ENCODE measurements at places on chromosomes 11 and 22.

- no peak for DNase-seq
These were observed 1.5 kb downstream of the UPB1 start for GRCh38 chr22:24496661-24497060.

DNA sequence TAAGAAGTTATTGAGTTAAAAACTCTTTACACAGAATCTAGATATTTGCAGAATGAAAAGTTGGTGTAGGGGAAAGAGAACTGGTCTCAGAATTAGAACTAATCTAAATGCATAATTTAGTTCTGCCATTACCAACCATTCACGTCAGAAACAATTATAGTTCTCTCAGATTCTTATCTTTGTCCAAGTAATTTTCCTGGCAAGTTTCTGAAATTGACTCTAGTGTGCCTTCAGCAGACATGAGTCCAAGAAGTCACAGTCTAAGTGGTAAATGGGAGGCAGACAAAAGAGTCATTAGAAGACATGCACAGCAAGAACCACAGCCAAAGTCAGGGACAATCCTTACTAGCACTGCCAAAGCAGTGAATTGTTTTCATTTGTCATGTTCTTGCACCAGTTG, 1870.1 kb downstream of the LRRC4C start:
- DNase-seq = no peak

- DNase-seq = no peak
These were observed 1.3 kb downstream of the TBRG1 start for GRCh38 chr11:124623861-124624525.

DNA sequence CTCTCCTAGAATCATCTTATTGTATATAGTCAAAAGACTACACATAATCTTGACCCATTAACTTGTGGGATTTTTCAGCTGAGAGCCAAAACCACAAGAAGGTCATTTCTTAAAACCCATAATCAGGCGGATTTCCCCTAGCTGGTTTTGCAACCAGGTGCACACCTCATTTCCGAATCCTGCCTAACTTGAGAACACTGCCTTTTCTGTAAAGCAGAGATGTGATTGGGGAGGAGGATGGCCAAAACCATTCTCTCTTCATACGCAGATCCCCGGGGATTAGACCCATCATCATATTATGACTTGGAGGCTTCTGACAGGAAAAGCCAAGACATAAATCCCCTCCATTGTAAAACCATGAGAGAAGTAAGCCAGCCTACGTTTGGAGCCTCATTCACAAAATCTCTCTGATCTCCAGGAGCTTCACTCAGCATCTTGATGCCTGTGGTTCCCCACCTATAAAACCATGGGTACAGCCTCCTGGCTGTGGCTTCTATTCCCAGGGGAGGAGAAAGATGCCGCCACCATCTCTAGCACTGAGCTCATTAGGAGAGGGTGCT, 191.3 kb downstream of the KIF18A start:
- no peak for DNase-seq

GRCh38 chr11:27429761-27430393, 42.7 kb downstream of the LGR4 start:
- no peak for DNase-seq

DNA sequence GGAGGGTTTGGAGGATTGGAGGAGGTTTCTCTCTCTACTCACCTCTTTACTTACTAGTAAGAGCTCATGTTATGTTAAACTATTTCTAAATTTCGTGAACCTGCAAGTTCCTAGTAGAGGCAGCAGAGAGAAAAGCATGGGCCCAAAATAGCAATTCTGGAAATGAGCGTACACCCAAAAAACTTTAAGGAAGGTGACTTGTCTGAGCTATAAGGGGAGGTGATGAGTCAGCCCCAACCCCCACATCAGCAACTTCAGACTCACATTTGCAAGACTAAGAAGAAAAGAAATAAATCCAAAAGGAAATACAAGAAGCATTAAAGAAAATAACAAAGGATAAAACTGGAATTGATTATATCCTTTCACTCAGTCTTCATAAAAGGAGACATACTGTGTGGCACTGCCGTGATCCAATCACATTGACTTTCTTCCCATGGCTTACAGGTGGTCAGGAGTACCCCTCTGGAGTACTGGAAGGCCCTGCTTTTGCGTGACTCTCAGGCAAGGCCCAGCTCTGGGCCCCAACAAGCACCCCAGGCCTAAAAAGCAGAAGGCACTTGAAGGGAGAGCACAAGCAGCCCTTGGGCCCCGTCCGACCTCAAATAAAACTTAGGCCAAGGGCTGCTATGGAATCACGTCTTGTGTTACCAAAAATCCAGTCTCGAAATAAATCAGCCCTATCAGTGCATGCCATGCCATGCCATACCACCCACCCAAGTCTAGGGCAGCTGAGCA, 14.3 kb downstream of the PACSIN2 start:
- DNase-seq = no peak

DNA sequence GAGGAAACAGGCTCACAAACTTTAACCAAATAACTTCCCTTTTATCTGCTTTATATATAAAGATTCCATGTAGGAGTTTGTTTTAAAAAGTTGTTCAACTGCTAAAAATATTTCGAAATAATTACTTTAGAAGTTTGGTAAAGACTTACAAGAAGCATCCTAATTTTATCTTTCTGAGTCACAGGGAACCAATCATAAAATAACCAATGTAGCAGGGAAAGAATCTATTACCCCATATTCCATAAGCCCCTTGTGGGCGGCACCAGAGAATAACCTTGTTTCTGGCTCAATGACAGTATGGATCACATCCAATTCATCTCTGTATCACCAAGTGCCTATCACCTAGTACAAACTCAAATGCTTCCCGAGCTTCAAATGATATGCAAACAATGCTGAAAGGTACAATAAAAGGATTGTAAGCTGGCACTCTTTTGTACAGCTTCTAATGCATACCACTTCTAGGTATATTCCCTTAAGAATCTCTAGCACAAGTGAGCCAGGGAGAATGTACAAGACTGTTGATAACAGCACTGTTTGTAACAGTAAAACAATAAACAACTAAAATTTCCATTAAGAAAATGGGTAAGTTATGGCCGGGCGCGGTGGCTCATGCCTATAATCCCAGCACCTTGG, 158.4 kb downstream of the ATG16L2 start:
- DNase-seq = no peak

- DNase-seq = no peak
These were observed 30.9 kb upstream of the CACNG2 start for GRCh38 chr22:36734171-36735058.

DNA sequence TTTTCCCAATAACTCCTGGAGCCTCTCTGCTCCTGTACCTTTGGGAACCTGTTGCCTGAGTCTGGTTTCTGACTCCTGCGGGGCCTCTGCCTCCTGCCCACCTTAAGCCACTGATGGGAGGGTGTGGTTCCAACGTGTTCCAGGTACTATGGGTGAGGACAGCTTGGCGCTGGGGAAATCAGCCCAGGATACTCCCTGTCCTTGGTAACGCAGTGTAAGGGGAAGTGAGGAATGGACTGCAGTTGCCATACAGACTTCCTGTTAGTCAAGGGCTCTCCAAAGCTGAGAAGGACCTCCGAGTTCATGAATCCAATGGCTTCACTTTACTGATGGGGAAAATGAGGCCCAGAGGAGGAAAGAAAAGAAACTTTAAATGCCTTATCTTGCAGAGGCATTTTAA, 1.2 kb upstream of the MARK2 start:
- DNase-seq = no peak

DNA sequence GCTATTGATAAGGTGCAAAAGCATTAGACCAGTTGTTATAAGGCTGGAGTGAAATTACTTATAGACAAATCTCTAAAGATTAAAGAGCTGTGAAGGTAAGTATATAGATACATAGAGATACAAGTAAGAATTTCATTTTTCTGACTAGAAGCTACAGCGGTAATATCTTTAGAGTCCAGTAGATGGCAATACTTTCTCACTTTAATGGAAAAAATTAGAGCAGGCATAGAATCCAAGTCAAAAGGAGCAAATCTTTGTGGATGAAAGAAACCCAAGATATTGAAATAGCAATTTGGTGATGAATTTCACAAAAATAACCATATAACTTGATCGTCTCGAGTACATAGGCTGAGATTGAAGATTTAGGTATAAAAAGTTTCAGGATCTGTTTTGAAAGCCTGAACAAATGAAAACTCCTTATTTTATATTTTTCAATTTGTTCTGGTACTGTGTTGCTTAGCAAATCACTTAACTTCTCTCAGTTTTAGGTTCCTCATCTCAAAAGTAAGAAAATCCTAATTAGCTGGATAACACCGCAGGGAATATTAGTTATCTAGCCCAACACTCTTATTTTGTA, 81.9 kb downstream of the UVRAG start:
- no peak for DNase-seq

DNA sequence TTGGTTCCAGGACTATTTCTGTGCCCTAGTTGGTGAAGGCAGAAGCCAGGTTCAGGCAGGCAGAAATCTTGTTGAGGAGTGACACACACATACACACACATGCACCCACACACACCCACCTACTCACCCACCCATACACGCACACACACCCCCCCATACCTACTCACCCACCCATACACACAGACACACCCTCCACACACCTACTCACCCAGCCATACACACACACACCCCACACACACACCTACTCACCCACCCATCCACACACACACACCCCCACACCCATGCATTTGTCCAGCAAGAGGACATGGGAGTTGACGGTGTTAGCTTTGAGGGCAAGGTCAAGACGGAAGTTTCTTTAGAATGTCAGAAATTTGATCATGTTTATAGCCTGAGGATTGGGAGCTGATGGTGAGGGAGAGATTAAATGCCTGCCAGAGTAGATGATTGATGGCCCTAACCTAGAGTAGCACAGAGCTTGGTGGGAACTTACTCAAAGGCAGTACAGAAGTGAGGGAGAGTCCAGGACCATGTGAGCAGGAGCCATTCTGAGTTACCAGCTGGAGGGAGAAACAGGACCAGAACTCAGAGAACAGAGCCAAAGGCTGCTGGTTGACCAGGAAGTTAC, 68.9 kb downstream of the CYB5R2 start:
- no peak for DNase-seq

GRCh38 chr11:75639762-75640181, 29.1 kb downstream of the MAP6 start:
- DNase-seq = no peak

- no peak for DNase-seq
These were observed 90.2 kb downstream of the SEZ6L start for GRCh38 chr22:26259510-26259909.

- DNase-seq = no peak
These were observed 2.1 kb downstream of the NECTIN1 start for GRCh38 chr11:119726585-119727522.

DNA sequence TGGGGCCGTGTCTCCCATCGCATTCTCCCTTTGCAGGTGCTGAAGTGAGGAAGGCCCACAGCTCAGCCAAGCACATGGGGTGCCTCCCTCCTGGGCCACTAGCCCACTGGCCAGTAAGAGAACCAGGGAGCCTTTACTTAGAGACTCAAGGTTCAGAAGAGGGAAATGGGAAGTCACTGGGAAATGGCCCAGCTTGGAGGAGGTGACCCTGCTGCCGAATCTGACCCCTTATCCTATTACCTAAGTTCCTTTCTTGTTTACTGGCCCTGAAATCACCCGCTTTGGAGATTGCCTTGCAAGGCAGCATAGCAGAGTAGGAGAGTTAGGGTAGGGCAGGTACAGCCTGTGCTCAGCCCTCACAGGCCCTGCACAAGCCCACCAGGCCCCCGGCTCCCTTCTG, 24.4 kb downstream of the UPB1 start:
- DNase-seq = no peak

- DNase-seq = no peak
These were observed 30.9 kb upstream of the CSNK2A3 start for GRCh38 chr11:11383995-11384394.

DNA sequence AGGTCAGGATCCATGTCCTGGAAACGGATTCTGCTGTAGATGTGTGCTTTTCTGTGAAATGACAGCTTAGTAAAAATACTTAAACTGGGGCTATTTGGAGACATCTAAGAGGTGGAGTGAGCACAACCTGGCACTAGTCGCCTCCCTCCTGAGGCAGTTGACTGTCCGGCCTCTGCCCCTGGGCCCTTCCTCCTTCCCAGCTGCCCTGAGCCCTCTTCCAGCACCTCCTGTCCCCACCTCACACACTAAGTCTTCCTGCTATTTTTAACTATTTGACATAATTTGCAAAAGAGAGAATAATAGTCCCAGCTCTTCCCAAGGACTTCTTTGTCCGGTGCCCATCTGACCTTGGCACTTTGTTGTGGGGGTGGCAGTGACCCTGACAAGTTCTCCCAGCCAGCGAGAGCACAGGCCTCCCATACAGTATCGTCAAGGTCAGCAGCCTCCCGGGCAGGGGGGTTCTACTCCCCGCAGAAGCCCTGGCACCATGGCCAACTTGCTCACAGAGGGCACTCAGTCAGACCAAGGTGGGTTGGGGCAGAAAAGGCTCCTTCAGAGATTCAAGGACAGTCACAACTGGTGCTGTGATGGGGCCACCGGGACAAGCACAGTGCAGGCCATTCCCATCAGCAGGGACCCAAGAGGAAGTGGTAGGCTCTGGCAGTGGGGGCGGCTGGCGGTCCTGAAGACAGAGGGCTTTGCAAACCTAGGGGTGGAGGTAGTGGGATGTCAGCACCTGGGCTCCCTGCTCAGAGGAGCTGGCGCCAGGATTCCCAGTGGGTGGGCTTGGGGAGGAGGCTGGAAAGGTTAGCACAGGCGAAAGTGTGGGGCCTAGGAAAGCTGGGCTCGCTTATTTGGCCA, 5.5 kb upstream of the NEAT1 start:
- peak; percentile 37 for DNase-seq

DNA sequence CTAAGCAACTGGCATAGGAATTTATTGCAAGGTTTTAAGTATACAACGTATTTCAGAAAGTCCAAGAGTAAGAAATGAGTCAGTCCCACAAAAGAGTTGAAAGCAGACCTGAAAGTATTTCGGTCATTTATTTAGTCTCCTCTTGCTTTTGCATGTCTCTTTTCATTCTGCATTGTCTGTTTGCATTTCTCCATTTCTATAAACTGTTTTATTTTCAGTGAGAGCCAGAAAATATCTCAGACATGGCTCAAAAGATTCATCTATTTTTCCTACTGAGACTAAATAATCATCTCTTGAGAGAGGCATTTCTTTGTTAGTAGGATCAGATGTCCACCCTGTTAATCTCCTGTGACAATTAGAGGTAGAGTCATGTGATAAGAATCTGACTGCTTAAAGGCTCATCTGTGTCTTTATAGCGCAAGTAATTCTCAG, 219.1 kb upstream of the CCDC179 start:
- no peak for DNase-seq

DNA sequence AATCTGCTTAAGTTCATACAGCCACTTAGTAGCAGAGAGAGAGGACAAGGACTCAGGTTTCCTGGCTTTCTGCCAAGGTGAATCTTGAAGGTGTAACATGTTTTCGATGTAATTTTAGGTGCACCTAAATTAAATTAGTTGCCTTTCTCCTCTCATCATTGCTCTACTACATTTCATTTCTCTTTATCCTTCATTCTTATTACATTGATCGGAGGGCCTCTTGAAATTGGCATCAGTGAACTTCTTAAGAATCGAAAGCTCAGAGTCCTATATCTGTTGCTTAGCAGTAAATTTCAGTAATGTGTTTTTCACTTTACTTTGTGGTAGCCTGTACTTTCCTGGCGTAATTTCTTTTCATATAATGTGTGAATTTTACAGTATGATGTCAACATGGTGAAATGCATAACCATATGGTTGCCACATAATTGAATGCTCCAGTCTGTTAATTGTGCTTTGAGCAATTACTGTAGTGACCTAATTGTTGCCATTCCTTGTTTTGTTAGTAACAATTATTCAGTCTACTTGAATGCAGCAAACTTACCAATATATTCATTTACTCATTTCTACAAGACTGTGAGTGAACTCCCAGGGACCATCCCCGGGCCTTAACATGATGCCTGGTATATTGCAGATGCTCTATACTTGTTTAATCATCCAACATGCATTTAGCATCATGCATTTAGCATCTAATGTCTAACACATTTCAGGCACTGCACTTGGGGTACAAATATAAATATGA, 138.1 kb downstream of the MAML2 start:
- DNase-seq = no peak

- no peak for DNase-seq
These were observed 165.2 kb downstream of the IGLL1 start for GRCh38 chr22:23414727-23415489.
